ENCODE measurements at places on chromosomes 7 and 10.
A peak's percentile ranks its signal among the peaks of the same experiment; 100 is the strongest.

- no peak for DNase-seq
Measured at GRCh38 chr7:79281426-79281825, 172.0 kb downstream of the MAGI2 start.

GRCh38 chr10:124491105-124491504 lies 29.5 kb downstream of the LHPP start:
- no peak for DNase-seq

- peak; percentile 92 for DNase-seq
Measured at GRCh38 chr7:2104107-2104710, 128.5 kb downstream of the MAD1L1 start.

DNA sequence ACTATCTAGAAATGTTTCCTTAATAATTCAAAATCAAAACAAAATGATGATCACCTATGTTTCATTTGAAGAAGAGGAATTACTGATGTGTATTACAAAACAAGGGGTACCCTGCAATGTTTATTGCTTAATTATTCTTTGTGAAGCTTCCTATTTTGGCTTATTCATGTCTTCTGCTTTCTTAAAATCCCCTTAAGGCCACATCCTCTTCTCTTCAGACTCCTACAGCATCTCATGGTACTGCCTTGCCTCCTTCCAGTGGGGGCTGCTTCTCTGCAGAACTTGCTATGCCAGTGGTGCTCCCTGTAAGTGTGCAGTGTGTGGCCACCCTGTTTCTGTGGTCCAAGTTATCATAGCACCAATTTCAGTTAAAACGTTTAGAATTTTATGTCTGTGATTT lies 35.0 kb downstream of the CCDC146 start:
- DNase-seq: no peak

DNA sequence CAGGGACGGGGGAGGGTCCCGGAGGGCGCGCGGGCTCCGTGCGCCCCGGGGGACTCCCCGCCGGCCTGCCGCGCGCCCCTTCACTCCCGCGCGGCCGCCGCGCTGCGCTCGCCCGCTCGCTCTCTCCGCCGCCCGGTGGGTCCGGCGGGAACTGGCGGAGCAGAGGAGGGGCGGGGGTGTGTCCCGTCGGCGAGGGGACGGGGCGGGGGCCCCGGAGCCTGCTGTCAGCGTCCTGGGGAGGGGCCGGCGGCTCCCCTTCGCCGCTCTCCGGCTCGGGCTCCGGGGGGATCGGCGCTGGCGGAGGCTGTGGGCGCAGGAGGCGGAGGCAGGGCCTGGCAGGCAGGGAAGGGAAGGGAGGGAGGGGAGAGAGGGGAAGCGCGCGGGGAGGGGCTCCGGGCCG lies at the start of gene SH3PXD2A:
TSS of gene SH3PXD2A (minus strand) at position 153 of the 400 bp plus-strand sequence. CDS start 310 bp downstream, outside the sequence.
- DNase-seq: peak; percentile 16

- no peak for DNase-seq
Measured at GRCh38 chr7:71325151-71325550, 193.2 kb downstream of the GALNT17 start.
